Astrocyte of the spinal cord (primary cell): ENCODE measurements at places on chromosomes 3 and 15.

- DNase-seq, result no peak
Measured at GRCh38 chr3:23819599-23820360, 14.0 kb downstream of the UBE2E1 start.

DNA sequence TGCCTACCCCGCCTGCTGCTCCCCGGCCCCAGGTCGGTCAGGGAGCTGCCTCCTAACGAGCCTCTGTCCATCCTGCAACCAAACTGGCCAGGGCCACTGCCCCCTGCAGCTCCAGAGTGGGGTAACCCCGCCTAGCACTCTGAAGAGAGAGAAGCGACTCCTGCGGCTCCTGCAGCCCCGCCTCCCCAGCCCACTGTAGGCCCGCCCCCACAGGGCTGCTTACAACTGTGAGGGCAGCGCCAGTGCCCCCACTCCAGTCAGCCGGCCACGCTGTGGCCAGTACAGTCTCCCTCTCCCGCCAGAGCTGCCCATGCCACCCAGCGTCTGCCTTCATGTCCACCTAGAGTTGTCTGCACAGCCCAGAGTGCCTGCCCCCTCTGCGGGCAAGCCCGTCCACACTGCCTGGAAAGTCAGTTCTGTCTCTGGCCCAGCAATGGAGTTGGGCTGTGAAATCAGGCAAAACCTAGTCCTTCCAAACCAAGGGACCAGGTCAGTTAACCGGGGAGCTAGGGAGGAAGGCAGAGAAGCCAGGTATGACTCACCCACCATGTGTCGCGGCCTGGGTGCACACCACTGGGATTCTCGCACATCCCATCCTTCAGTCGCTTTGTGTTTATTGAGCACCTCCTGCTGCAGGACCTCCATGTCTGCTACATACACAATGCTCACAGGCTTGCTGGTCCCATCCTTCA, 2.4 kb downstream of the UCN2 start:
- DNase-seq, result peak; percentile 69

DNA sequence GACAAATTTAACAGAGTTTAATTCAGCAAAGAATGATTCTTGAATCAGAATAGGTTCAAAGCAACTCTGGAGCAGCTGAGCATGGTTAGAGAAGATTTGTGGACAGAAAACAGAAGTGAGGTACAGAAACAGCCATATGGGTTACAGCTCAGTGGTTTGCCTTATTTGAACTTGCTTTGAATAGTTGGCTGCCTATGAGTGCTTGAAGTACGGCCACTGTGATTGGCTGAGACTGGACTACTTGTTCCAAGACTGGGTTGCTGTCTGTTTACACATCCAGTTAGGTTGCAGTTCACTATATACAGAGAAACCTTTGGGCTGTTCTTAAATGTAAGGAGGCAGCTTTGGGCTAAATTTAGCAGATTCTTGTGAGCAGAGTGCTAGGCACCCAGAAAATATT, 79.4 kb upstream of the CADPS start:
- no peak for DNase-seq

- DNase-seq, result peak; percentile 73
Measured at GRCh38 chr15:59313641-59314332, 58.9 kb downstream of the MYO1E start.

DNA sequence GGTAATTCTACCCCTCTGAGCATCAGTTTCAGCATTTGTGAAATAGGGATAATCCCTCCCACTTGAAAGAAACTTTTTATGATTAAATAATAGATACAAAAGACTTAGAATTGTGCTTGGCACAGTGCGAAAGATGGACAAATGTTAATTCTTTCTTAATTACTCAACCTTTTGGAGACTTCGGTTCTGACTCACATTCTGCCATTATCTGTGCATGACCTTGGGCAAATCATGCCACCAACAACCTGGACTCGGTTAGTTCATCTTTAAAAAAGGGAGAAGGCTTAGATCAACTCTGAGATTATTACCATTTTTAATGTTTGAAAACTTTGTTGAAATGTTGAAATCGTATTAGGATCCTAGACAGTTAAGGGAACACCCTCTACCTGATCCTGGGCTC, 40.6 kb upstream of the POLR2M start:
- no peak for DNase-seq

DNA sequence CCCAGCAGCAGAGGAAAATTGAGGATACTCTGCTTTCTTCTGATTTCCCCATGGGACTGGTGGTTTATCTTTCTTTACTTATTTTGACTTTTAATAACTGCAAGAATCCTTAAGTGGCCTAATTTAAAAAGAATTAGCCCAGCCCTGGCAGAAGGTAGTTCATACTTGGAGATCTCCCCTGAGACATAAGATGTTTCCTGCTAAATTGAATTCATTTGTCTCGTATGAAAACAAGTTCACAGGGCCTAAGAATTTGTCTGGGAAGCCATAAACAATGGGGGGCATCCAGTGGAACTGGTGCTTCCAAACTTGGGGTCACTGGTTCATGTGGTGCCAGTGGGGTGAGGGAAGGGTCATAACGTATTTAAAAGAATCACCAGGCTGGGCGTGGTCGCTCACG, 283.1 kb upstream of the RASGRP1 start:
- DNase-seq, result no peak

DNA sequence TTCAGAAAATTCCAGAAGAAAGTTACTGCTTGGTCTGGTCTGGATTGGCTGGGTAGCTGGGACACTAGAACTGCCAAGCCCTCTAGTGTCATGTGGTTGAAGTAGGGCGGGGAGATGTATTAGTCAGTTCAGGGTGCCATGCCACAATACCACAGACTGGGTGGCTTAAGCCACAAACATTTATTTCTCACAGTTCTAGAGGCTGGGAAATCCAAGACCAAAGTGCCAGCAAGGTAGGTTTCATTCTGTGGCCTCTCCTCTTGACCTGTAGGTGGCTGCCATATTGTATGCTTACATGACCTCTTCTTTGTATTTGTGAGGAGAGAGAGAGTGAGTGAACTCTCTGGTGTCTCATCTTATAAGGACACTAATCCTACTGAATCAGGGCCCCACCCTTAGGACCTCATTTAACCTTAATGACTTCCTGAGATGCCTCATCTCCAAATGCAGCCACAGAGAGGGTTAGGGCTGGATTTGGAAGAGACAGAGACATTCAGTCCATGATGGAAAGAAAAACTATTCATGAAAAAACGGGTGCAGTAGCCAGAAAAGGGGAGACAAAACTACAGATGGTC, 18.1 kb upstream of the ZSCAN2 start:
- no peak for DNase-seq

- no peak for DNase-seq
Measured at GRCh38 chr3:25110642-25111041, 317.4 kb upstream of the RARB start.

DNA sequence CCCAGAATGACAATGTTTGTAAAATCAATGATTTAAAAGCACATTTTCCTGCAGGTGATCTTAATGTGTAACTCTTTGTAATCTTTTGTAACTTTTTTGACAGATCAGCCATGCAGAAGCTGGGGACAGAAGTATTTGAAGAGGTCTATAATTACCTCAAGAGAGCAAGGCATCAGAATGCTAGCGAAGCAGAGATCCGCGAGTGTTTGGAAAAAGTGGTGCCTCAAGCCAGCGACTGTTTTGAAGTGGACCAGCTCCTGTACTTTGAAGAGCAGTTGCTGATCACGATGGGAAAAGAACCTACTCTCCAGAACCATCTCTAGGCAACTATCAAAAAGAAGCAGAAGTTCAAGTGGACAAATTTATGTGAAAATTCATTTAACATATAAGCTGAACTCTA, 32.1 kb upstream of the NUDT16 start:
- no peak for DNase-seq

- DNase-seq, result no peak
Measured at GRCh38 chr3:127483902-127484591, 106.5 kb downstream of the TPRA1 start.

GRCh38 chr15:29616512-29616911, 205.8 kb downstream of the TJP1 start:
- DNase-seq, result no peak

- no peak for DNase-seq
Measured at GRCh38 chr3:4139462-4140140, 163.6 kb upstream of the SETMAR start.

GRCh38 chr3:157475921-157476414, 27.2 kb downstream of the VEPH1 start:
- DNase-seq, result peak; percentile 77

DNA sequence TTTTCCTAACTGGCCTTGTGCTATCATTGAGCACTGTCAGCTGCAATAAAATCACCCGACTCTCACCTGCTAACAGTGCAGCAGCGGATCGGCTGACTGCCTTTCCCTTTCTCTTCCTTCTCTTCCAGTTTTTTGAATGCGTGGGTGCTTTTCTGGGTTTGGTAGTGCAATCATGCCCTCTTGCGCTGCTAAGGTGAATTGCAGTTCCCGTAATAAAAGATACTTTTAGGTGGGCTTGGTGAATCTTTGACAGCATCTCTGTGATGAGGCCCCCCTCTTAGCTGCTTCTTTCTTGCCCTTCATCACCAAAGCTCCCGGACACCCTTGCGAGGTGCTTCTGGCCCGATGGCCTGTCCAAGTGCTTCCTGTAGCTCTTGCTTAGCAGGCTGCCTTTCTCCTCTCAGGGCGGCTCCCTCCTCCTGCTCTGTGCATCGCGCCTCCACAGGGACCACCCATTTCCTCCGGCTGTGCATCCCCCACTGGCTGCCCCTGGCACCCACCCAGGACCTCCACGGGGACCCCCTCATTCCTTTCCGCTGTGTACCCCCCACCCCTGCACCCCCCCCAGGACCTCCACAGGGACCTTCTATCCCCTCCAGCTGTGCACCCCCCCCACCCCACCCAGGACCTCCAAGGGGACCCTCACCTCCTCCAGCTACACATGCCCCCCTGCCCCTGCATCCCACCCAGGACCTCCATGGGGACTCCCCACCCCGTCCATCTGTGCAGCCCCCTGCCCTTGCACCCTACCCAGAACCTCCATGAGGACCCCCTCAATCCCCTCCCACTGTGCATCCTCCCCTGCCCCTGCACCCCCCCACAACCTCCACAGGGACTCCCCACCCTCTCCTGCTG, 50.8 kb upstream of the RPL32 start:
- DNase-seq, result peak; percentile 57

- peak; percentile 62 for DNase-seq
Measured at GRCh38 chr3:9778143-9779074, 8.7 kb upstream of the CAMK1 start.

DNA sequence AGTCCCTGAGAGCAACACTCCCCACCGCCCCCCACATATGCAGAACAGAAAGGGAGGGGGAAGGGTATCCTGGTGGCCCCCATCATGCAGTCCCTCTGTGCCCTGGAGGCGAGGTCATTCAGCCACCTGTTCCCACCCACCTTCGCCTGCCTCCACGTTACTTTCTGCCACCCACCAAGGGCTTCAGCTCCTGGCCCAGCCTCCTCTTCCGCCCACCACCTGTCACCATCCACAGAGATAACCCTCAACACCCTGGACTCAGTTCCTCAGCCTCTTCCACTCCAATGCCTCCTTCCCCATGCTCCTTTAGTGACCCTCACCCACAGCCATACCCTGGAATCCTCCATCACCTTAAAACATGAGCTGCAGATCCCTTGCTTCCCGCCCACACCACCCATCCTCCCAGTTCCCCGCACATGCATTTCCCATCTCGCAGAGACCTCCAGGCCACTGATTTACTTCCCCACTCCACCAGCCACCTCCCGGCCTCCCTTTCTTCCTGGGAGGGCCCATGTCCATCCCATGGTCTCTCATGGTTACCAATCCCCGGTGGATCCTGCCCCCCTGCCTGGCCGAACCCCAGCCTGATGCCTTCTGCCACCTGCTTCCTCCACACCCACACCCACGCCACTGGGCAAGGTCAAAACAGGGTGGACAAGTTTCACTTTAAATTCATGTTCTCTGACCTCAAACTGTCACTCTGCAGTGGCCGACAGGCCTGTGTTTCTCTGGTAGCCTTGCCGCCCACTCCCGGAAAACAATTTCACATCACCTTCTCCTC, 18.2 kb downstream of the HOMER2 start:
- DNase-seq, result no peak
